ENCODE measurements at places on chromosomes 6 and 20. TPM values are rescaled to one million over a fixed set of nuclear protein-coding genes. Genes with fewer than 3 reads are reported as not detected.

DNA sequence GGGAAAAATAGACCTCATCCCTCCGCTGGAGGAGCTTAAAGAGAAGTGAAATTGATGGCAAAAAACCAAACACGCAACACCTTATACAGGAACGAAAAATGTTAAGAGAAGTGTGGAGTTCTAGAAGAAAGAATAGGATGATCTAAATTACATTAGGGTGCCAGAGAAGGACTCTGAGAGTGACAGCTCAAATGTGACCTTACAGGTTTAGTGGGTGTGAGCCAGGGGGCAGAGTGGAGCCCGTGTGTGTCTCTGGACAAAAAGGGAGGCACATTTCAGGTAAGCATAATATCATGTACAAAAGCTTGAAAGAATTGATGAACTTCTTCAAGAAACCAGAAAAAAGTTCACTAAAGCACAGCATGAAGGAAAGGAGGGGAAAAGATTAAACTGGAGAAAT lies 20.8 kb downstream of the HLA-DRA start:
- no peak for DNase-seq

DNAJC5 gene
- 32.6 TPM for polyA plus RNA-seq

PLN gene
- 5.4 TPM for polyA plus RNA-seq

- no peak for DNase-seq
Observed at GRCh38 chr6:54813892-54814291, 32.7 kb upstream of the FAM83B start.

TREM2 gene
- polyA plus RNA-seq = not detected

BPIFA1 gene
- polyA plus RNA-seq = not detected

- DNase-seq = no peak
Observed at GRCh38 chr6:108117427-108118358, 43.2 kb upstream of the OSTM1 start.

- peak; percentile 93 for DNase-seq
Observed at GRCh38 chr6:149028767-149029405, 282.1 kb downstream of the UST start.

DNA sequence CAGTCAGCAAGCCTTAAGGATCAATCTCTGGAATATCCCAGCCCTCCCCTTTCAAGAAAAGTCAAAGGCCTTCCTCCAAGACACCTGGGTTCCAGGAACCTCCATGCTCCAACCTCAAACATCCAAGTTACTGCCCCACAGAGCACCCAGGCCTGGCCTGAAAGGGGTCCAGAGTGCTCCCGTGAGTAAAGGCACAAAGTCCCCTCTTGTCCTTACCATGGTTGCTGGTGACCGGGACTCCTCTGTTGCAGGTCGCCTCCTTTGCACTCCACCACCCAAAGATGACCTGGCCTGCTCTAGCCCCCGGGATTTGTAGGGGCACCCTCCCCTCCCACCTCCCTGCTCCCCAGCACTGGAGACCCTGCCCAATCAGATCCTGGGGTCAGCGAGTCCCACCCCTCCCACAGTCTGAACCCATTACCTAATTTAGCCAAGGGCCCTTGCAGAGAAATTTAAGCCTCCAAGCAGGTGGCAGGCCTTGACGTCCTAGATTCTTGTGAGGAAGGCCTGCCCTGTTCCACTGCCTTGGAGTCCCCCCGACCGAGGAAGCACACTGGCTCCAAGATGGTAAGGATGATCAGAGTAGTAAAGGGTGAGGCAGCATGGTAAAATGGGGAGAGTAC lies at the start of gene TNNC2:
TSS of gene TNNC2 (minus strand) at position 283 of the 623 bp plus-strand sequence. CDS start at position 219, 64 bp downstream.
- DNase-seq = no peak

PNLDC1 gene
- 0.23 TPM for polyA plus RNA-seq

GGTLC1 gene
- polyA plus RNA-seq = not detected

ZNF322 gene
- polyA plus RNA-seq = 17.3 TPM

DNA sequence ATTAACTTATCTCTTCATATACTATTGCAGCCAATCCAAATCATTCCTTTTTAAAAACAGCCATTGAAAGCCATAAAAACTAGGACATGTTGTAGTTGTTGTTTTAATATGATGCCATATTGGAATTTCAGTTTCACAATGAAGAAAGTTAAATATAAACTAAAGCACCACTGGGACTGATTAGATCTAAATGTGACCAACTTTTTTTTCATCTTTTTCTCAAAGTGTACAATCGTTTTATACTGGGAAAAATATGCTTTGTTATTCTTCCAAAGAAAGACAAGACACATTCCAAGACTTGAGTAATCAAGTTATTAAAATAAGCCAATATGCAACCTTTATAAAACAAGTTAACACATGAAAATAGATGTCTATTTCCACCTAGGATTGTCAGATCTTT lies 68.5 kb downstream of the THEMIS start:
- DNase-seq = no peak

- DNase-seq = no peak
Observed at GRCh38 chr6:23494367-23494766, 631.6 kb upstream of the NRSN1 start.

NKAIN2 gene
- 6.4 TPM for polyA plus RNA-seq

DNA sequence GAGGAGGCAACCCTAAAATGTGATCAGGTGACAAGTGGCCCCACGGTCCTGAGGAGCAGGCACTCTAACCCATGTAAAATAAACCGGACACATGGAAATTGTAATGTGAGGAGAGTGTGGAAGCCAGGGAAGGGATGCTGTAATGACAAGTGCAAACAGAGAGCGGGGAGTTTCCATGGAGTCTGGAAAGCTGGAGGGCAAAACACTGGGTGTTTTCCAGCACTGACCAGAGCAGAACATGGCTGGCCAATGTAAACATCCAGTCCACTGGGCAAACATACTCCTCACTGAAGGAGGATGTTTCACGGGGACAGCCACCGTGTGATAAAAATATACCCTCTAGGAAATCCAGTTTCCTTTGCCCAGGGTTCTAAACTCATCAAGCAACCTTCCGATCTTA lies 219.0 kb upstream of the JARID2 start:
- DNase-seq = no peak

GRCh38 chr20:36062799-36063198 lies 91.7 kb upstream of the EPB41L1 start:
- DNase-seq = no peak

GRCh38 chr6:4814987-4815386 lies 38.8 kb downstream of the CDYL start:
- no peak for DNase-seq

- DNase-seq = no peak
Observed at GRCh38 chr6:73577676-73578075, 56.8 kb upstream of the EEF1A1 start.

GRCh38 chr20:50565871-50566270 lies 55.7 kb downstream of the PTPN1 start:
- DNase-seq = no peak

TMEM170B gene
- polyA plus RNA-seq = 6.1 TPM

DNA sequence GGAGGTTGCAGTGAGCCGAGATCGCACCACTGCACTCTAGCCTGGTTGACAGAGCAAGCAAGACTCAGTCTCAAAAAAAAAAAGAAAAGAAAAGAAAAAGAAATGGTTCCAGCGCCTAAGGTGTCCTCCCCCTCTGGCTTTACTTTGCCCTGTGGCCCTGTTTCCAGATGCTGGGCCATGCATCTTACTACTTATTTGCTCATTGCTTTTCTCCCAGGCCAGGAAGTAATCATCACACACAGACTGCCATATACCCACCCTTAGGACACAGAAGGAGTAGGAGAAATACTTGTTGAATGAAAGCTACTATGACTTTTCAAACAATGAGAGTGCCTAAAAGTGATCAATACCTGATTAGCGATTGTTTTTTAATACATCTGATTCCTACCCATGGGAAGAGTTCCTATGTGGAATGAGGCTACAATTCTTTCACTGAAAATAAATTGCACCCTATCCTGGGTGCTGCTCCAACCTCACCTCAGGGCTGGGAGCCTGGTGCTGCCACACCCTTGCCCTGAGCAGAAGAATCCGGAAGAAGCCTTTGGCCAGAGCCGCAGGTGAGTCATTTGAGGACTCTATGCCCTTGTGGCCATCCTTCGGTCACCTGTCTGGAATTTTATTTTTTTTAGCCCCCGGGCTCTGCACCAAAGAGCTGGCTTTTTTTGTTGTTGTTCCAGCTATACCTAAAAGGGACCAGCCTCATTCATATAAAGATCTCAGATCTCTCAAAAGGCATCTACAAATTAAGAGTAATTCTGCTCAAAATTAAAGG lies 22.7 kb upstream of the TFAP2C start:
- DNase-seq = no peak

- DNase-seq = no peak
Observed at GRCh38 chr6:90230548-90231215, 66.0 kb downstream of the BACH2 start.

GRCh38 chr20:3158968-3159431 lies 665 bp downstream of the FASTKD5 start:
- DNase-seq = no peak

DNA sequence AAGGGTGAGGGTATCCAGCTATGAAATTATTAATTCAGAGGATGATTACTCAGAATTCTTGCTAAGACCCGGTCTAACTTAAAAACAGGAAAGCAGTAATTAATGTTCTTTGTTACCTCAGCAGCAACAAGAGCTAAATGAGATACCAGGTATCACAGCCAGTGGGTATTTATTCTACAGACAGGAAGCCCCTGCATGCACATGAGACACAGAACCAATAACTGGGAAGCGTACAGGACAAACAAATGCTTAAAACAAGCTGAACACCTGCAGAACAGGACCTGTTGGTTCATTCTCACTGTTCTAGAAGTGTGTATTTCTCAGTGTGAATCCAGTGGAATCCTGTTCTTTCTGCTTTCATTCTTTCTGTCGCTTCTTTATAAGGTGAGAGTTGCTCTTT lies 30.9 kb downstream of the SCML4 start:
- no peak for DNase-seq

DNA sequence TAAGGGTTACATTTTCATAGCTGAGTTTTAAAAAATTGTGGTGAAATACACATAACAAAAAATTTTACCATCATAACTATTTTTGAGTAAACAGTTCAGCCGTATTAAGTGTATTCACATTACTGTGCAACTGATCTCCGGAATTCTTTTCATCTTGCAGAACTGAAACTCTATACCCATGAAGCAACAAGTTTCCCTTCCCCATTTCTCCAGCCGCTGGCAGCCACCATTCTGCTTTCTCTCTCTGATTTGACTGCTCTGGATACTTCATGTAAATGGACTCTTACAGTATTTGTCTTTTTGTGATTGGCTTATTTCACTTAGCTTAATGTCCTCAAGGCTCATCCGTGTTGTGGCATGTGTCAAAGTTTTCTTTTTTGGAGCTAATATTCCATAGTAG lies 341.6 kb downstream of the QKI start:
- DNase-seq = peak; percentile 31

DNA sequence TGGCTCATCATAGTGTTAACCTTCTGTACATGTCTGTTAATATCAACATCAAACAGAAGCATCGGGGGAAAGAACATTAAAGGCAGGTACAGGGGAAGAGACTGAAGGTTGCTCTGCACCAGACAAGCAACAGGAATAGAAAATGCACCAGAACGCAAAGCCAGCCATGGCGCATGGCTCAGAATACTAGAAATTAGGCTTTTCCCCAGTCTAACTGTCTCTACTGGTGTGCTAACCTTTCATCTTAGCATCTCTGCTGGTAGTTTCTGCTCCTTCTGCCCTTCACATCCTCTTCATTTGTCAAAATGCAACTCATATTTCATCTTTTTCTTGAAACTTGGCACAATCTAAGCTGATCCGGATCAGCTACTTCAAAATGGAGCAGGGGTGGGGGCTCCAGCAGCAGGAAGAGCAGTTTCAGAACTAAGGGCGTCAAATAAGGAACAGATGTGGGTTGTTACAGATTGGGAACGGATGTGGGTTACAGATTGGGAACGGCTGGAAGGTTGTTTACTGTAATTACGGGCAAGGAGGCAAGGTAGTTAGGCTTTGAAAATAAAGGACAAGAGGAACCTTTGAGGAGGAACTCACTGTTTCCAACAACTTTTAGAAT lies 13.1 kb upstream of the RNASET2 start:
- DNase-seq = no peak

DNA sequence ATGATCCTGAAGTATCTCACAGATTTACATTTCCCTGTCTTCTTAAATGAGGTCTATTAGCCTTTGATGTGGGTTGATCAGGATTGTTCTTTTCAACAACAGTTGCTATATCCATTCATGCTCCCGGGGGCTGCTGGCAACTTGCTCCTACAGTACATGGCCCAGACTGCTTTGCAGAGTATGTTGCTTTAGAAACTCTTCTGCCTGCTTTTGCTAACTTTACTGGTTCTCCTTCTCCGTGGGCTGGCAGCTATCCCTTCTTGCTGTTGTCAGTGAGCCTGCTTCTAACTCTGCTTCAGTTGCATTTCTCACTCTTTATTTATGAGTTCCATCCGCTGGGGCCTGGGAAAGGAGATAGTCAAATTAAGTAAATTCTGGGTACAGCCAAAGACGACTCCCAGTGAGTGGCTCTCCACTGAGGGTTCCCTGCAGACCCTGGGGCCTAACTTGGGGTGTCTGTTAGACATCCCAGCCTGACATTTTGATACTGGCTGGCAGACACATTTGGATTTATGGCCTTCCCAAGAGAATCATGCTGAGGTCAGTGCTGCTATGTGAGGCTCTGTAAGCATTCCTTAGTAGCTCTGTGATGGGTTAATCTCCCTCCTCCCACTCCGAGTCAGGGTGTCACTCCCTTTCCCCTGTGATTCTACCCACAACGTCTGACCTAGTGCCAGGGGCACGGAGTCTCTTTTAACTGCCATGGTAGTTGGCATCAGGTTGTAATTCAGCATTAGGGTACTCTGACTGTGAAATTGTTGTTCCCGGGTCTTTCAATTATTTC lies 73.6 kb downstream of the SLX4IP start:
- DNase-seq = no peak

TFAP2C gene
- polyA plus RNA-seq = not detected

GRCh38 chr6:142002825-142003405 lies 129.8 kb upstream of the GJE1 start:
- DNase-seq = no peak

DNA sequence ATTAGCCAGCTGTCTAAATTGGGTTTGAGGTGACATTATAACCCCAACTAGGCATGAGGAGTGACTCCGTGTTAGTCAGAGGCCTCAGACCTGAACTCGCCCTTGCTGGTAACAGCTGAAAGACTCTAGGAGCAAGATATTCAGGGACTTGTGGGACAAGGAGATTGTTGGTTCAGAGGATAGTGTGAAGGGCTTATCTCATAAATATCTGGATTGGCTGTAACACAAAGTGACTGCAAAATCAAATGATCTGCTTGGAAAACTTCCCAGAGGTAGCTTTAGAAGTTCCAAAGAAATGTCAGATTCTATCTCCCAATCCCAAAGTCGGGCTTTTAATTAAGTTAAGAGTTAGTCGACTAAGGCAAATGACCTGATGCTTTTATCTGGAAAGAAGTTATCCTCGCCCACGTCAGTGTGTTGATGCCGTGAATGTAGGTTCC lies 72.4 kb downstream of the TULP4 start:
- no peak for DNase-seq
